ENCODE measurements at places on chromosomes 12 and 14.
A peak's percentile ranks its signal among the peaks of the same experiment; 100 is the strongest.

GRCh38 chr14:96762650-96763049 lies 34.5 kb upstream of the VRK1 start:
- DNase-seq, result peak; percentile 84

GRCh38 chr12:116366456-116366776 lies 88.9 kb upstream of the MED13L start:
- DNase-seq, result peak; percentile 21

- DNase-seq, result no peak
Measured at GRCh38 chr14:68824207-68824516, 31.3 kb upstream of the ZFP36L1 start.

DNA sequence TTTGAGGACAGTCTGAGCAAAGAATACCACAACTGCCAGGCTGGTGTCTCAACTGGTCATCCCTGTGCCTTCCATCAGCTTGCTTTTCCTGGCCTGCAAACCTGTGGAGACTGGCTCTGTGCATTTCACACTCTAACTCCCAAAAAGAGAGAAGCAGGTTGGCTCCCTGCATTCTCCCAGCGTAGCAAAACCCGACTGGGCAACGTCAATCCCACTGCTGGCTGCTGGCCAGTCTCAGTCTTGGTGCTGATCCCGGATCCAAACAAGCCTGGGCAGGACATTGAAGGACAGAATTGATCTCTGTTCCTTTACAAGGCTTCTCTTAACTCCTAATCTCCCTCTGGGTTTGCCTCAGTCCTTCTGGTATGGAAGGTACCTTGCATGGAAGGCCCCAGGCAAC lies 65.4 kb downstream of the FZD10 start:
- no peak for DNase-seq

DNA sequence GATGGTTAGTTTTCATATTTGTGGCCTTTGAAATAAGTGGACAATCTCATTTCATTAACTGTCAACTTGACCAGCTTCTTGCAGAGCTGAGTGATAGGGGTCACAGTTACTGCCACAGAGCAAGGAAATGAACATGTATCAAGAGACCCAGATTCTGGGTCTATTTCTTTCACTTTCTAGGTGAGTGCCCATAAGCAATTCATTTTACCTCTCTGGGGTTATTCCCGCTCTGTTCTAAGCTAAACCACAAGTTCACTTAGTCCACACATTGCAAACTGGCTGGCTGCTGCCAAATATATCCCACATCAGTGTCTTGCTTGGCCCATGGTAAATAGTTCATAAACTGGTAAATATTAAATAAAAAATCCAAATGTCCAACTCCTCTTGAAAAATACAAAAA lies 29.9 kb downstream of the GPHB5 start:
- no peak for DNase-seq

DNA sequence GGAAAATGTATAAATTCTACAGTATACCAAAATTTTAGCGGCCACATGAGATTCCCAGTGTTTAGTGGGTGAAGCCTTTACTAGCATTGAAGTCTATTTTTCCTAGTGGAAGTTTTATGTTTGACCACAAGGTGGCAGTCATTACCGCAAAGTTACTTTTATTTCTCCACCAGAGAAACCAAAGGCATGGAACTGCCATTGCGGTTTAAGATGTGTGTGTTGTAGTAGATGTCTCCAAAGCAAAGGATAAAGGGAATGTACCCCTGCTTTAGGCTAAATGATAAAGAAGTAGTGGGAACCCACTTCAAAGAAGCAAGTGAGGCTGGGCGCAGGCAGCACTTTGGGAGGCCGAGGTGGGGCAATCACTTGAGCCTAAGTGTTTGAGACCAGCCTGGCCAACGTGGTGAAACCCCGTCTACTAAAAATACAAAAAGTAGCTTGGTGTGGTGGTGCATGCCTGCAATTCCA lies 140.5 kb downstream of the PRKCH start:
- DNase-seq, result peak; percentile 71

GRCh38 chr14:94472842-94473241 lies 3.2 kb downstream of the SERPINA9 start:
- DNase-seq, result no peak

DNA sequence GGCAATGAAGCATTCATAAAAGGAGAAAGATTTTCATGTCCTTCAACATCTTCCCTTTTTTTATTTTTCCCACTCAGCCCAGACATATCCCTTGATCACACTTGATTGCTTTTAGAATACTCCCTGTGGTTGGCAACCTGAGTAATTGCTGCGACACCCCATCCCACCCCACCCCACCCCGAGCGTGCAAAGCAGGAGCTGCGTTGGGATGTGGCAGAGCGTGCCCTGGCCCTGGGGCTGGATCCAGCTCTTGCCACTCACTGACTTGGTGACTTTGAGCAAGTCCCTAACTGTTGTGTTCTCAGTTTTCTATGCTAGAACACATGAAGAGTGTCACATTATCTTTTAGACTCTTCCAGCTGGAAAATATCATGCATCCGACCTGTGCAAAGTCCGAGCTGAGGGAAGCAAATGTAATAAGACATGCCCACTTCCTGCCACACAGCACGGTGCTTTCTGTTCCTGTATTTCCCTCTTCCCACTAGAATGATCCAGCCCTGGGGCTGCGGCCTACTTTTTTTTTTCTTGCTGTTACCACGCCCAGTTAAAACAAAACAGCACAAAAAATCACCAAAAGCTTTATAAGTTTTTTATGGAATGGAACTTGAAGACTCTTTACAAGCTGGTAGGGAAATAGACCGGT lies 4.0 kb downstream of the ASCL4 start:
- no peak for DNase-seq

DNA sequence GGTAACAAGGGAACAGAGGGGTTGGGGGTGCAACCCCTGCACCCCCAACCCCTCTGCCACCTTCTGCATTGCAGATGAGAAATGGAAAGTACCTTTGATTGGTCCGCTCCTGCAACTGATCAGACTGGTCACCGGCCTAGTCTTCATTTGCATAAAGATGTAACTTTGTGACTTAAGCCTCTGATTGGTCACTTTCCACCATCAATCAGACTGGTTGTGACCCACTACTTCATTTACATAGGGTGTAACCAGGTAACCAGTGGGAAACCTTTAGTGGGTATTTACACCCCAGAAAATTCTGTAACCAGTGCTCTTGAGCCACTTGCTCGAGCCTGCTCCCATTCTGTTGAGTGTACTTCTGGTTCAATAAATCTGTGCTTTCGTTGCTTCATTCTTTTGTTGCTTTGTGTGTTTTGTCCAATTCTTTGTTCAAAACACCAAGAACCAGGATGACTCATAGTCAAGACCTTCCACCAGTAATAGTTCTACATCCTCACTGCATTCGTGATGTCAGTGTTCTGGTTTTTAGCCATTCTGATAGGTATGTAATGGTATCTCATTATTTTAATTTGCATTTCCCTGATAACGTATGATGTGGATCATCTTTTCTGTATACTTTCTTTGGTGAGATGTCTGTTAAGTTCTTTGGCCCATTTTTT lies 30.8 kb downstream of the LEMD3 start:
- DNase-seq, result no peak

GRCh38 chr14:47543459-47543858 lies 131.9 kb downstream of the MDGA2 start:
- DNase-seq, result no peak

- DNase-seq, result peak; percentile 17
Measured at GRCh38 chr14:61699027-61699426, 3.7 kb downstream of the HIF1A start.

DNA sequence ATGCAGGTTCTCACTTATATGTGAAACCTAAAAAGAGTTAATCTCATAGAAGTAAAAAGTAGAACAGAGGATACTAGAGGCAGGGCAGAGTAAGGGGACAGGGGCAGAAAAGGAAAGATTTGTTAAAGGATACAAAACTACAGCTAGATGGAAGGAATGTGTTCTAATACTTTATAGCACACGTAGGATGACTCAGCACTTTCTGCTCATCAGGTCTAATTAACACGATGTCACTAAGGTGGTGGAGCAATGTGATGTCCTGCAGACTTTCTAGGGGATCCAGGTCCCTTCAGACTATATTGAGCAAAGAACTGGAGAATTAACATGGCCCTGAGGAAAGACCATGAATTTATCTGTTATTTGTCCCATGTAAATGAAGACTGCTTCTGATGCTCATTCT lies 80.8 kb upstream of the CMKLR1 start:
- DNase-seq, result no peak

DNA sequence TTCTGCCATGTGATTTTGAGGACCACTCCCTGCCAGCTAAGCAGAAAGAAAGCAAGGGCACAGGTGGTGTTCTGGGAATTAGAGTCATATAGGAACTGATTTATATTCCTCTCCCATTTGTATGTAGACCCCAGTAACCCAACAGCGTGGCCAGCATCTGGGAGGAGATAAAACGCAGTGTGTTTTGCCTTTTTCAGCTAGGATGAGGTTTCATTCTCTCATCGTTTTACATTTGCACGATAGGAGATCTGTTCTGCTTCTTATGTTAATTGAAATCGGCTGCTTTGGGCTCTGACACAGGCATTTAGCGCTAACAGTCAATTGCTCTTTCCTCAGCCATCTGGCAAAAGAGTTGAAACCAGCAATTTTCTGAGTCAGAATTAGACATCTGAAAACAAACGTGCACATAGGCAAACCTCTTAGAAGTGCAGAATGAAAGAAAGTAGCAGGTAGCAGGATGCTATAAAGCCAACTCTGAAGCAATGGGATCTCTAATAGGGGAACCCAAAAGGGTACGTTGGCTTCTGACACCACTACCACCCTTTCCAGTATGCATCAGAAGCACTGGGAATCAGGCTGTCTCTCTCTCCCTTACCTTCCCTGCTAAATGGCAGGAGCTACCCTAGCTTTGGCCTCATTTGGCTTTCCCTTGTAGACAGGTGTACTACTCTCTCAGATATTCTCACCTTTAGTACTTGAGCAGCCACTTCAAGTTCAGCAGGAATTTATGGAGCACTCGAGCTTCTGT lies 219.1 kb downstream of the PHLDA1 start:
- DNase-seq, result peak; percentile 5

DNA sequence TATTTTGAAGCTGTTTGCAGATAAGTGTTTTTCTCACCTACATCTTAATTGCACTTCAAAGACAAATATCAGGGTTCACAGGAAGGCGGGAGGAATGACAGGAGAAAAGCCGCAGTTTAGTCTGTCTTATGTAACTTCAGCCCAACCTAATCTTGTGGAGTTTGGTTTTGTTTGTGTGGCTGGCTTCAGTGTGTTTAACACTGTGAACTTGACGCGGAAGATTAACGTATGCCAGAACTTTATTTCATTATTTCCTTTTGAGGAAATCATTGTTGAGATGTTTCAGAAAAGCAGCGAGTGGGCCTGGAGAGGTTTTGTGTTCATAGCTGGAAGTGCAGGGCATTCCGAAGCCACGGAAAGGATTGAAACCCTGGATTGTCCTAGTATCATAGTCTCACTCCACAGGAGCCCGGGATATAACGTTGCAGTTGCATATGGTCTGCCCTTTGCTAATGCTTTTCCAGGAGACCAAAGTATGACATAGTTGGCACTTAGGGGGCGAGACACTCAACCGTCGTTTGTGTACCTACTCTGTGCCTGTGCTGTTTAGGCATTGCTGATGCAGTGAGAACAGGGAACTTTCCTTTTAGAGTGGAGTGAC lies 2.0 kb downstream of the PELI2 start:
- DNase-seq, result peak; percentile 45

GRCh38 chr12:94795520-94795919 lies 145.2 kb upstream of the TMCC3 start:
- peak; percentile 54 for DNase-seq

DNA sequence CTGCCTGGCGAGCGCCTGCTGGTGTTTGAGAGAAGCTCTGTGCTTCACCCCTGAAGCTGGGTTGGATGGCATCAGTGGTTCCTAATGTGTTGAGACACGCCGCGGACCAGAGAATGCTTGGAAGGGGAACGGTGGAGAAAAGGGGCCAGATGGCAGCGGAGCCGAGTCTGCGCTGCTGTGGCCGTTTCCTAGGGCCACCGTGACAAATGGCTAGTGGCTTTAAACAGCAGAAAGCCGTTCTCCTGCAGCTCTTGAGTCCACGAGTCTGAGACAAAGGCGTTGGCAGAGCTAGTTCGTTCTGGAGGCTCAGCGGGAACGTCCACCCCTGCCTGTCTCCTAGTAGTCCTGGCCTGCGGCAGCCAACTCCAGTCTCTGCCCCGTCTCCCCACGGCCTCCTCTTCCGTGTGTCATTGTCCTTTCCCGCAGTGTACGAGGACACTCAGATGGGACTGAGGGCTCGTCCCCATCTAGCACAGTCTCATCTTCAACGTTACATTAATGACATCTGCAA lies 103.6 kb downstream of the ADGRD1 start:
- DNase-seq, result no peak

DNA sequence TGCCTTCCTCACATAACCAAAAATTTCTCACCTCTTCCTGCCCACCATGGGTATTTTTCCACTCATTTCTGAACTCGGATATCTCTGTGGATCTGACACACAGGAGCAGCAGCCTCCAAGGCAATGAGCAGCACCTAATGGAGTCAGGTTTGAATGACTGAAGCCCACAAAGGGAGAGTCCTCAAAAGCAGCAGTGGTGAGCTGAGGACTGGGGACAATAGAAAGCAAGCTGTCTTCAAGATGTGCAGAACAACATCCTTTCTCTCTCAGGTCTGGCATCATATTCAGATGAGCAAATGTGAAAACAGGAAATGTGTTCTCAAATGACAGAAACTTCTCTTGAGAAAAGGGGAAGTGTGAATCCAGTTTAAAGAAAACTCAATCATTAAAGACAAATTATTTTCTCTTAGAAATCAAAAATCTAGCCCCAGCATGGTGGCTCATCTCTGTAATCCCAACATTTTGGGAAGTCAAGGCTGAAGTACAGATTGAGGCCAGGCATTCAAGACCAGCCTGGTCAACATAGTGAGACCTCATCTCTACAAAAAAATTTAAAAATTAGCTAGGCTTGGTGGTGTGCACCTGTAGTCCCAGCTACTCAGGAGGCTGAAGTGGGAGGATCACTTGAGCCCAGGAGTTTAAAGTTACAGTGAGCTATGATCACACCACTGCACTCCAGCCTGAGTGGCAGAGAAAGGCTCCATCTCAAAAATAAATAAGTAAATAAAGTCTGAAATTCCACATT lies 54.2 kb downstream of the C12orf42 start:
- DNase-seq, result no peak

DNA sequence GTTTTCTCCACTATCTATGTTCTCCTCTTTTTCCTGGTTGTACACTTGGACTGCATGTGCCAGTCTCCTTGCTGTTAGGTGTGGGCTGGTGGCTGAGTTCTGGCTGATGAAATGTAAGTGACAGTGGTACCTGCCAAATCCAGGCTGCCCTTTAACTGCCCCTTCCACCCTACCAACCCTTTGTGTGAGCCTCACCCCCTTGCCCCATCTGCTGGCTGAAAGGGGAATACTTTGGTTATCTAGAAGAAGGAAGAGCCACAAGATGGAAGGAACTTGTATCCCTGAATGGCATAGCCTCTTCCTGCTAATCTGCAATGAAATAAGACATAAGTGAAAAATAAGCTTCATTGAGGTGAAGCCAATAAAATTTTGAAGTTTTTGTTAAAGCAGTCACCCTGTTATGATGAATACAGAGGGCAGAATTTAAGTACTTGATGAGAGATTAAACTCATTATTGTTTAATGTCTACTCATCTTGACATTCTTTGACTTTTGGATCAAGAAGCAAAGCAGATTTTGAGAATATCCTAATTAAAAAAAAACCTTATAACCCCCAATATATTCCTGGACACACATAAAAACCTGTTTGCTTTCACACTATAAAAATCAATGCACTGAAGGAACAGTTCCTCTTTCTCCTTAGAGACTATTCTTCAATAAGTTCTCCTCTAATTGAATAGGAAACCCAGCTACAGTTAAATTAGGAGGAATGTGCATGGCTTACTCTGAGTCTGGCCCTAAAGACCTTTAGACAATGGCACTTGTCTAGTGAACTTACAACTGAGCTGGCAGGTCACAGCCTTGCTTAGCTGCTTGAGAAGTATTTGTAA lies 262.6 kb upstream of the BTG1 start:
- DNase-seq, result peak; percentile 41

- no peak for DNase-seq
Measured at GRCh38 chr12:102321305-102322082, 123.9 kb upstream of the PMCH start.

Measured in neural progenitor cell (in vitro differentiated cells).